ENCODE measurements at places on chromosomes 4 and X. TPM values are rescaled to one million over a fixed set of nuclear protein-coding genes. Genes with fewer than 3 reads are reported as not detected.

PASD1 gene
- not detected for total RNA-seq

GRCh38 chr4:119785963-119786362, 157.4 kb upstream of the PDE5A start:
- no peak for DNase-seq
- H3K27me3 ChIP-seq = no peaks in the 10 kb centered on the region
- H3K36me3 ChIP-seq = no peaks in the 10 kb centered on the region
- H3K4me1 ChIP-seq = no peaks in the 10 kb centered on the region
- H3K27ac ChIP-seq = no peak overlapping the region

DGAT2L6 gene
- total RNA-seq = not detected

DNA sequence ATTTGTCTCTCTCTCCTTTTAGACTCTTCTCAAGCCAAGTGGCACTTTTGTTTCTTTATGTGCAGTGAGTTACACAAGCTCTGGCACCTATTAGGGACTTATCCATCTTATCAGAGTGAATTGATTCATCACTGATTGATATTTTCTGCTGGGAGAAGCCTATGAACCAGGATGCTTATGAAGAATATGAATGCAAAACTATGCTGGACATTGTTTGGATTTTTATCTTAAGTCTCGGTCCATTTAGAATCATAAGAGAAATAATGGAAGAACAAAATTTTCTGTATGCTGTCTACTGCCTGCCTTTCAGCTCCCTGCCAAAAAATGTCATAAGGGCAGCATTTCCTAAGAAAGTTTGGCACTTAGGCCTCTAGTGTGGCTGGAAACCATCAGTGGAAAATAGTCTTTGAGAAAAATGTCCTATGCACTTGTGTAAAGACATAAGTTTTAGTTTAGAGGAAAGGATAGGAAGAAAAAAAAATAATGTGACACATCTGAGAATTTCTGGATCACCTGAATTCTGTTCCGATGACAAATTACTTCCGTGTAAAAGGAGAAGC, 365.7 kb upstream of the MAD2L1 start:
- no peak overlapping the region for H3K4me3 ChIP-seq
- no peak overlapping the region for H3K27ac ChIP-seq
- DNase-seq = no peak
- H3K36me3 ChIP-seq = no peaks in the 10 kb centered on the region
- H3K27me3 ChIP-seq = no peaks in the 10 kb centered on the region

DNA sequence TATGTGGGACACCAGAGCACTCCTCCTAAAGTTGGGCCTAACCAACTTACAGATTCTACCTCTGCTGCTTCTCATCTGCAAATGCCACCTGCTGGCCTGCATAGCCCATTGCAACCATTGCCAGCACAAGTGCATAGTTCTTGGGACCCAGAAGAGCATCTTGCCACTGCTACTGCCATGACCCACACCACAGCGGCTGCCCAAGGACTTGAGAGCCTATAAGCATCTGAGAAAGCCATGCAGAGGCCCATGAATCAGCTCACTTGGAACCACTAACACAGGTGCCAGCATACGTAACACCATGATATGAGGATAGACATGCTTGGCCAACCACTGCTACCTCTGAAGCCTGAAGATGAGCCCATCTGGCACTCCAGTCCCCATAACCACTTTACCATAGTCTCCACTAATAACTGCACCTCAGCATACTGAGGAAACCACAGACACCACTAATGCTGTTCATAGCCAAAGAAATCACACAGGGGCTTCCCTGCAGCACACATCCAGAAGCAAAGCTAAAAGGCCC, 258.1 kb upstream of the AGTR2 start:
- no peak for DNase-seq
- no peak overlapping the region for H3K27ac ChIP-seq
- no peaks in the 10 kb centered on the region for H3K4me1 ChIP-seq
- no peaks in the 10 kb centered on the region for H3K36me3 ChIP-seq
- no peaks in the 10 kb centered on the region for H3K27me3 ChIP-seq

IL2 gene
- total RNA-seq = 0.85 TPM

DNA sequence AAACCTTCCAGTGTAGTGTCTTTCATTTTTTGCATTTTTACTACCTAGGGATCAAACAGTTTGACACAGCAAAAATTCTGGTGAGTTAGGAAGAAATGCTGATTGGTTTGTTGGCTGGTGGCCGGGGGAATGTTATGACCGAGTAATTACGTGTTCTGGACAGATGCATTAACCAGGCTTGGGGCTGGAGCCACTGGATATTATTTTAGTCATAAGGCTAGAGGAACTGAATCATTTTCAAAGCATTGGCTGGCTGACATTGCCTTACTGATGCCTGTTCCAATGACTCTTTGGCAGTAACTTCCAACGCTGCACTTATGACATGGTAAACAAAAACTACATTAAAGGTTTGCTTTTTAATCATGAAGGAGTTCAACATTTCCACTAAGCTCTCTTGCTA, 84.6 kb downstream of the FBXO8 start:
- no peak overlapping the region for H3K4me3 ChIP-seq
- no peaks in the 10 kb centered on the region for H3K36me3 ChIP-seq
- no peak for DNase-seq
- H3K4me1 ChIP-seq = no peaks in the 10 kb centered on the region

GRCh38 chrX:15404401-15405096, 20.3 kb upstream of the VEGFD start:
- H3K27ac ChIP-seq = no peak overlapping the region
- peaks cover 6% of the 10 kb centered on the region for H3K4me1 ChIP-seq
- DNase-seq = no peak
- H3K4me3 ChIP-seq = no peak overlapping the region
- H3K27me3 ChIP-seq = no peaks in the 10 kb centered on the region
- no peaks in the 10 kb centered on the region for H3K36me3 ChIP-seq

- H3K4me3 ChIP-seq = no peak overlapping the region
- no peaks in the 10 kb centered on the region for H3K36me3 ChIP-seq
- H3K27ac ChIP-seq = no peak overlapping the region
- no peaks in the 10 kb centered on the region for H3K27me3 ChIP-seq
- no peaks in the 10 kb centered on the region for H3K4me1 ChIP-seq
These were observed 66.3 kb downstream of the SMC1A start for GRCh38 chrX:53356186-53356585.

GRCh38 chr4:111798840-111799239, 346.4 kb upstream of the FAM241A start:
- no peaks in the 10 kb centered on the region for H3K36me3 ChIP-seq
- no peak overlapping the region for H3K27ac ChIP-seq
- no peaks in the 10 kb centered on the region for H3K4me1 ChIP-seq
- DNase-seq = no peak
- H3K27me3 ChIP-seq = no peaks in the 10 kb centered on the region

GRCh38 chr4:2427383-2428334, 8.9 kb downstream of the CFAP99 start:
- no peaks in the 10 kb centered on the region for H3K36me3 ChIP-seq
- H3K4me1 ChIP-seq = no peaks in the 10 kb centered on the region
- no peak for DNase-seq
- H3K27ac ChIP-seq = no peak overlapping the region
- H3K27me3 ChIP-seq = peaks cover 5% of the 10 kb centered on the region

SH3BGRL gene
- 84.7 TPM for total RNA-seq

DNA sequence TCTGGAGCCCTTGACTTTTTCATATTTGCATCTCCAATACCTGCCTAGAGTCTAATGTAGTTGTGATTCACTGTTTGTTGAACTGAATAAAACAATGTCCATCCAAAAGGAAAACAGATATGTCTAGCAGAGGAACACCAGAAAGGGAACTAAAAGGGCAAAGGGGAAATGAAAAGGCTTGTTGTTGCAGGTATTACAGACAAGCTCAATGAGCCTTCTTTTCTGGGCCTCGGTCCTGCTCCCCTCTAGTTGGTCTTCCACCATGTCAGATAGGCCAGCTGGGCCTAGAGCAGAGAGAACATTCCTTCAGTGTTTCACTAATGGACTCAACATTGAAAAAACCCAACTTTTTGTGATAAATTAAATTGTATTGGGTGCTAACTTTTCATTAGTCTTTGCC, 55.4 kb downstream of the ZFX start:
- no peaks in the 10 kb centered on the region for H3K27me3 ChIP-seq
- H3K4me1 ChIP-seq = peaks cover 32% of the 10 kb centered on the region
- DNase-seq = no peak
- H3K4me3 ChIP-seq = no peak overlapping the region
- H3K27ac ChIP-seq = no peak overlapping the region
